ENCODE measurements at places on chromosomes 12 and 14.

DNA sequence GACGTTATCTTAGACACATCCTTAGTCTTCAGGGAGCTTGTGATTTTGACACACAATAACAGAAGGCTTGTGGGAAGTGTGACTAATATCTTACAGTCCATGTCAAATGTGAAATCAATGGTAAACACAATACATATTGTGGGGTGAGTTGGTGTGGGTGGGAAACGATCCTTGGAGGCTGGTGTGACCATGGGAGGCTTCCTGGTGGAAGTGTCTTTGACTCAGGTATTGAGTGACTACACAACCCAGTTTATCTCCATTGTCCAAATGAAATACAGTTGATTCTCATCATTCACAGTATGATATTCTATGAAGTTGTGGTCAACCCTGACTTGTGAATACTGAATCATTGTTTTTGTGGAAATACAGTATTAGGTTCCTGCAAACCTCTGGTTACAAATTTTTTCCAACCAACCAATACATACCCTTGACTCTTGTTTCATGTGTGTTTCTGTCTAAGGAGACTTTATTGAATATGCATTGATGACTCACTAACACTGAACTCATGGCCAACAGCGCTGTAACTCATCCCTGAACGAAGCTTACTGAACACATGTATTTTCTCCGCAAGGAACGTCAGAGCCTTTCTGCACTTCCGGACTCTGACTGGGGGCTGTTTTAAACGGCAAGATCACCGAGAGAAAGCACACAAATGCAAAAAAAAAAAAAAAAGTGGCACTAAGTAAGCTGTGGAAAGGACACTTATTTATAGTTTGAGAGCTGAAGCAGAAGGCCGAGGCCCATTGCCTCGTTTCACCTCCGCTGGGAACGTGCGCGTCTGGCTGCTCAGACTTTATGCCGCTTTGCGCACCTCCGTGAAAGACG is 59.0 kb downstream of the CLMN start:
- no peak for DNase-seq

DNA sequence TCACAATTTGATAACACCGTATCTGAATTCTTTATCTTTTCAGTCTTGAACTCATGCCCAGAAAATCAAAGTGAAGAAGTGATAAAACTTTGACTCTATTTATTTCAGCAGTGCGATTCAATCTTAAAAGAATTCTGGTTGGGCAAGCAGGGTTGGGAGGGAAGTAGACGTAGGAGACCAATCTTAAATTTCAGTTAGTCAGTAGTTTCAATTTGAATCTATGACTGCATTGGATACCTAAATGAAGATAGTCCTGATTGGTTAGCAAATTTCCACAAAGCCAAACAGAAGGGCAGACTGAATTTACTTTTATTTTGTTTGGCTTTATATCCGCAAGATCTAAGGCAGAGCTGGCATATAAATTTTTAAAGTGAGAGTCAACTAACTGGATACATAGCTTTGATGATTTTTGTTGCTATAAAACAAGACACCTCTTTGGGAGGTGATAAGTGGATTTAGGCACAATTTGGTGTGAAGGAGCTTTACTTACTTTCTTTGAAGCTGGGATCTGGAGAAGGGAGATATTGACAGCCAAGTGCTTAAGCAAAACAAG is 2.6 kb downstream of the ACSS3 start:
- DNase-seq = no peak

DNA sequence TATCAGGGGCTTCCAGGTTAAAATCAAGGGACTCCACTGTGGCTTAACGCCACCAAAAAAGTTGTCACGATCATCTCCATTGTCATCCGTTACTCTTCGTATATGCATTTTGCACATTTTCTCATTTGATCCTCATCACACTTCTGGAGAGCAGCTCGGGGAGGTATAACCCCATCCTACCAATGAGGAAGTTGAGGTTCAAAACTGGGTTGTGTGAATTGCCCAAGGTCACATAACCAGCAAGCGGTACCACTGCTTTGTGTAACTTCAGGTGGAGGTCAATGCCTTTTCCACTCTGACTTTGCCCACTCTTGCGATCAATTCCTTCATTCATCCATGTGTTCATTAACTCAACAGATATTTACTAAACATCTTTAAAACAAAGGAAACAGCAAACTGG is 71.1 kb upstream of the CCND2 start:
- DNase-seq = peak; percentile 54

GRCh38 chr12:123163227-123163626 is 12.3 kb upstream of the PITPNM2 start:
- DNase-seq = no peak

DNA sequence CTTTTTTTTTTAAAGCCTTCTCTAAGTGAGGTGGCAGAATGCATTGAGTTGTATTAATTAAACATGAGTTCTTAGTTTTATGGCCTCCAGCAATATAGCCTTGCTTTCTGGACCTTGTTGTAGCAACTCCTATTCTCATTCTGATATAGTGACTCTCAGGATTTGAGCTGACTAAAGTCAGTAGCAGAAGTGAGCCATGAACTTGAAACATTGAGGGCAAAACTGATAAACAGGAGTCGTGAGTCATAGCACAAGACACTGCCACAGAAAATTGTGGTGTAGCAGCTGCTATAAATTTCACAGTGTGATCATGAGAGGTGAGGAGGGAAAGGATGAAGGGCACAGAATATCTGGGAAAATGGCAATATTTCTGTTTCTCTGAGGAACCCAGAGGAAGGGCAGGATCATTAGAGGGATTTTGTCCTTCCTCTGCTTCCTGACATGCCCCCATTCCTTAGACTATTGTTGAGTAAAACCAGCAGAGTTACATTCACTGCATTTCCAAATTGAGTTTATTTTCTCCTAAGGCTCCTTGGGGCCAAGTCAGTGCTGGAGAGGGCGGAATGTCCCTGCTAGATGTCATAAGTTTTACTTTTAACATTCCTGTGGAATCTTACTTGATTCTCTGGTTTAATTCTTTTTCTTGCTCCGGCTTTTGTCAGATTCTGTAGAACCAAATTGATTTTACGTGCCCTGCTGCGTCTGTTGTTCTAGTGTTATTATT is 7.5 kb downstream of the KLRG1 start:
- DNase-seq = peak; percentile 88

DNA sequence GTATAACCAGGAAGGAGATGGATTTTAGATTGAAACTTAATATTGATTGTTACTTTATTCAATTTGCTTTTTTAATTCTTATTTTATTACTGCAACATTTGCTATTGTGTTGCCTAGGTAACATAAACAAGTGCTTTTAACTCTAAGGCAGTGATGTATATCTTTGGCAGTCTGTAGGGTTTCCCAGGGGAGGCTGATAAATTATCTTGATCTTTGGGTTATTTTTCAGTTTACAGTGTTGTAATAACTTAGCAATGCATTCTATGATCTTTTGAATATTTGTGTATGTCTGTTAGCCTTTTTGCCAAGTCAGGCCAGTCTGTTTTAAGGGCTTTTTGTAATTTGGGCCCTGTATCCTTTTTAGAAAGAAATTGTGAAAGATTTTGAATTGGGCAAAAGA is 7.8 kb upstream of the DTD2 start:
- no peak for DNase-seq

GRCh38 chr12:94458877-94459727 is 565 bp downstream of the CEP83 start:
- peak; percentile 60 for DNase-seq

DNA sequence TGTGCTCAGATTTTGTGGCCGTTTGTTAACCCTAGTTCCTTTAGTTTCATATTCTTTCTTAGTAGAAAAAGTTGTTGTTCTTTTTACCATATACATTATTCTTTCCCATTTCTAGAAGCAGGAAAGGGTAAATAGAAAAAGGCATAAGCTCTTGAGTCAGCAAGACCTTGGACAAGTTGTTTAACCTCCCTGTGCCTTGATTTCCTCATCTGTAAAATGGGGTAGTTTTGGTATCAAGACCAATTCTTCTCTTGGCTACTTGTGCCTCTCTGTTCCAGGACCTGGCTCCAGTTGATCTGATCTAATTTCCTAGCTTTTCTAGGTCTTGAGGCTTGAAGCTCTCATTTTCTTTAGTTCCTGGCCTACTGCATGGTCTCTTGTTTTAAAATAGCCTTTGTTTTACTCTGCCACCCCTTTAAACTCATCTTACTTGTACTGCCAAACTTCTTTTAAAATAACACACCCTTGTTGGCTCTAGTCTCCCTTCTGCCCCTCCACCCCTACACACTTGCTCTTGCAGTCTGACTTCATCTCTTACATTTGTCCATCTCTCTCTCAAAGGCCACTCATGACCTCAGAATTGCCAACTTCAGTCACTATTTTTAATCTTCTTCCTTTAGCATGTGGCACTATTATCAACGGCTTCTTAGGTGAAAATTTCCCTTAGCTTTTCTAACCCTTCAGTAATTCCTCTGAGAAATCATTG is 143.7 kb downstream of the TTLL5 start:
- no peak for DNase-seq

GRCh38 chr12:27331291-27331926 is 1.2 kb upstream of the BMAL2 start:
- DNase-seq = peak; percentile 96

DNA sequence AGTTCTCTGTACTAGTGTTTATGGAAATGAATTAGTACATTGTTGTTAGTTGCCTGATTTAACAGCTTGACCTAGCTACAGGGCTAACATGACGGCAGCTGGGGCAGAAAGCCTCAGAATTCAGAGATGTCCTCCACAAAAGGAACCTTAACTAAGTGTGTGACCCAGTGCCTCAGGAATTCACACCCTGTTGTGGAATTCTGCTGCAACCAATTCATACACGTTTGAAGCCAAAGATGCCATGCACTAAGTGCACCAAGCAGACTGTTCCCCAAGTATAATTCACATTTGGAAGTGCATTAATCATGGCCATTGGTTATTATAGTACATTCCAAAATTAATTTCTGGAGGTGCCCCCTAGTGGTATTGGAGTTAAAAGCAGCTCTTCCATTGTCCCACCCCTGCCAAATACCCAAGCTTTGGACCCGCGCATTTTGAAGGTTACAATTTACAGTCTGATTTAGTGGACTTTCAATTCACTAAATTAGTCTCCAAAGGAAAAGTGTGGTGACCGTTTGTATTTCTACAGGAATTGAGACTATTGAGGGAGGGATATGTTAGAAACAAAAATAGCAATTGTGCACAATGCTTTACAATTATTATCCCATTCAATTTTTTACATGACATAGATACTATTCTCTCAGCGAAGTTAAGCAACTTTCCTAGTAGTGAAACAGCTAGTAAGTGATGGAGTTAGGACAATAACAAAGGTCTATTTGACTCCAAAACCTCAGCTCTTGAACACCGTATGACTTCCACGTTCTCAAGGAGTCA is 85.9 kb downstream of the PAX9 start:
- no peak for DNase-seq

DNA sequence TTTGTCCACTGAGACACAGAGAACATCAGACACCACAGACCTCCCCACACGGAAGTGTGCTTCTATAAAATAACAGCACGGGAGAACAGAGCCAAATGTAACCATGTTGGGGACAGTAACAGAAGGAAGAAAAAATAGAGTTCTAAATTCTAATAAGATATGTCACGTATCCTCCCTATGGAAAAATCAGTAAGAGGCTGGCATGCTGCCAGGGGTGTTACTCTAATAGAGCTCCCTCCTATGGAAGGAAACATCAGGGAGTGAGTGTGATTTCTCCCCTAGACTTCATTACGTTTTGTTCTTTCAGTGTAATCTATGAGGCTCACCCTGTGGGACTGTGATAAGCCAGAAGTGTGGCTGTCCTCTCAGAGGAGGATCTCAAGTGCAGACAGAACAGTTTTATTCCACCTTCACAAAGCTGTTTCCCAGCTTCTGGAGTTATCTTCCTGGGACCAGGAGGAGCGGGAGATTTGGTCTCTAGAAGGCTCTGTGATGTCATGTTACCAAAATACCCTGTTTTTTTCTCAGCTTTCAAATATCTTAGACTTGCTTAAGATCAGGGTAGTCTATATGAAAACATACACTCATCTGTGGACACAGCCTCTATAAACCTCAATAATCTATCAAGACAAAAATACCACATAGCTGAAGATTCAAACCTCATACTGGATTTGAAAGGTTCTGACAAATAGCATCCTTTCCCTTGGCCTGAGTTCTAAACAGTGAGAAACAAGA is 69.3 kb downstream of the ZFC3H1 start:
- DNase-seq = no peak

GRCh38 chr12:26461776-26462175 is 266.4 kb downstream of the SSPN start:
- DNase-seq = no peak

GRCh38 chr12:3179731-3180130 is 102.6 kb downstream of the TSPAN9 start:
- DNase-seq = no peak

DNA sequence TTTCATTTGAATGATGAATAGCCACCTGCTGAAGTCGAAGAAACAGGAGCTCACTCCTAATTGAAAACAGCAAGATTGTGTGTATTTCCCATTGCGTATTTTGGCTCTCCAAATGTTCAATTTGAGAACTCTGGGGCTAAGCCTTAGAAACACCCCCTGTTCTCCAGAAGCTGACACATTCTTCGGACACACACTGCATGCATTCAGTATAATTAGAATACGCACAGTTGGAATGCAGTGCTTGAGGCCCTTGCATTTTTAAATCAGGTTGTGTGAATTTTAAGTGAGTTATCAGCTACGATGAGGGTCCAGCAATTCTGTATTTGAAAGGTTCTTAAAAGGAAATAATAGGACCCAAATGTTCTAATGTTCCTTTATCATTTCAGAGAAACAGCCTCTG is 103.8 kb downstream of the PRKD1 start:
- no peak for DNase-seq

GRCh38 chr14:101223127-101223526 is 319.6 kb upstream of the RTL1 start:
- no peak for DNase-seq

GRCh38 chr12:24172031-24172772 is 222.7 kb upstream of the SOX5 start:
- peak; percentile 93 for DNase-seq

GRCh38 chr12:42716491-42716891 is 126.9 kb upstream of the PRICKLE1 start:
- peak; percentile 69 for DNase-seq

DNA sequence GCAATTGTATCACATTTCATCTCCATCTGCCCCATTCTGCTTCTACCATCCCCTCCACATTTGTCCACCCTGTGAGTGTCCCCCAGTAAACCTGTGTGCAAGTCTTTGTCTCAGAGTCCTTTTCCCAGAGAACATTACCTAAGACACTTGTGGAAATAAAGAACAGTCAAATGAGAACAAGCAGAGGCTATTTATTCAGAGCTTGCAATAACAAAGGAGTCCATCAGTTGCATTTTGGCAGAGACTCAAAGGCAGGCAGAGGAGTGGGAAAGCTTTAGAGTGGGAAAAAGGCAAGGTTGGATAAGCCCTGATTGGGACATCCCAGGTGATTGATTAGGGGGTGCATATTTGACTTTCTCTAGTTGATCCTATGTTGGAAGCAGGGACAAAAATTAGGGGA is 18.2 kb upstream of the PPFIBP1 start:
- DNase-seq = no peak

DNA sequence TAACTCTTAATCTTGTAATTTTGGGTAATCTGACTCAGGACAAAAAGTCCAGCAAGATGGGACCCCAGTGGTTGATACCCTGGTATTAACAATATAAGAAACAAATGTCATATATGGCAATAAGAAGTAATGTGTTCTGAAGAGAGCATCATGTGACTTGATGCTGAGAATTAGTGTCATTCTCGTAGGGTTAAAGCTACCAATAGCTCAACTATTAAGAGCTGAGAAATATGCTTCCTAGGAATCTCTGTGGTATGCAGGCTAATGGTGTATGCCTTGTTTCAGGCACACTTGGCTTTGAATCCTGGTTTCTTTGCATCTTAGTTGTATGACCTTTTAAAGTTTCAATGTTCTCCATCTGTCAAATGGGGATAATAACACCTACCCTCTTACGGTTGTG is 9.1 kb downstream of the MYRFL start:
- DNase-seq = no peak

- no peak for DNase-seq
Observed at GRCh38 chr12:69044887-69045286, 111.9 kb upstream of the CPM start.
